Neural progenitor cell (in vitro differentiated cells): ENCODE measurements at places on chromosomes 1 and 21. TPM values are rescaled to one million over a fixed set of nuclear protein-coding genes. Genes with fewer than 3 reads are reported as not detected.

DNA sequence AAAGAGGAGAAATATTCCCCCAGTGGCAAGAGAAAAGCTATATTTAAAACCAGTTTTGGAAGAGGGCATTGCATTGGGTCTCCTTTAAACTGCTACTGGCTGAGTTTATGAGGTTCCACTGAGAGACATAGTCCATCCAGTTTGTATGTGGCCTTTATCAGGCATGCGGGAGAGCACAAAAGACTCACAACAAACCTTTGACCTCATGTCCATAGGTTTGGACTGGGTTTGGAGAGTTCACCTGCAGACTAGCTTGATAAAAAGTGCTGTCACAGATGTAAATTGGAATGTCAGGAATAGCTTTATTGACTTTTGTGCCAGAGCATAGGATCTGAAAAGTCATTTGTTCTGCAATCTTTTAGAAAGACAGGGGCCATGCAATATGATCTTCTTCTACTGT lies 131.0 kb upstream of the NRIP1 start:
- no peak overlapping the region for H3K27ac ChIP-seq
- H3K4me3 ChIP-seq, result no peak overlapping the region
- H3K36me3 ChIP-seq, result no peaks in the 10 kb centered on the region
- no peak for DNase-seq
- H3K4me1 ChIP-seq, result peaks cover 10% of the 10 kb centered on the region
- H3K27me3 ChIP-seq, result no peaks in the 10 kb centered on the region

DNA sequence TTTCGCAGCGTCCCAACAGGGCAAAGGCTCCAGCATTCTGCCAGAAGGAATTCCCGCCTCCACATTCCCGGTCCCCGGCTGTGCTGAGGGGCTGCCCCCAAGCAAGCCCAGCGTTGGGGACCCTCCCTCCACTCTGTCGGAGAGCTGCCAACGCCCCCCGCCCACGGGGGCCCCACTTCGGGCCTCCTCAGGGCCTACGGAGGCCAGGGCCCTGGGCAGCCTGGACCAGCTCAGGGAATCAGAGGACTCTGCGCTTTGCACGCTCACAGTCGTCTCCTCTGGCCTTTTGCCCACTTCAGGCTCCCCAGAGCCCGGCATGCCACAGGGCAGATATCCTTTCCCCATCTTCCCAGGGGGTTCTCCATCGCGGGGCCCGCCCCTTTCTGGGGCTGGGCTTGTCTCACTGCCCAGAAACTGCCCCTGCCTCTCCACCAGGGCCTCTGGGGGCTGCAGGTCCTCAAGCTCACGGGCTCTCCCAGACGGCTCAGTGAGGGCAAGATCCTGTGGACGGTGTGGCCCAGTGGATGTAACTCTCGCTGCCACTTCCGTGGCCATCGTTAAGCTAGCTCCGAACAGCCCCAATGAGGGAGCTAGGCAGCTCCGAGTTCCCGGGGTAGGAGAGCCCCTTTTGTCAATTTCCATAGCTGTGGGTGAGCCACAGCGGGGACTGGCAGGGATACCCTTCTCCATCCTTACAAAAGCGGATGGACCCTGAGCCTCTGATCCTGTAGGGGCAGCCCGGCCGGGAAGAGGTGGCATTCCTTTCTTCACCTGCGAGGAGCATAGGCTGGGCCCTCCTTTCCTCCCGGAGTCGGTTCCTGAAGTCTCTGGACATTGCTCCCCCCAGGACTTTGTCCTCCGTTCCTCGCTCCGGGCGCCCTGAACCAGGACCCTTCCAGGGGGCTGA lies 2.8 kb downstream of the ITPKB start:
- H3K27ac ChIP-seq, result no peak overlapping the region
- H3K36me3 ChIP-seq, result no peaks in the 10 kb centered on the region
- peaks cover 73% of the 10 kb centered on the region for H3K27me3 ChIP-seq
- DNase-seq, result peak; percentile 36
- peaks cover 14% of the 10 kb centered on the region for H3K4me1 ChIP-seq

- no peak overlapping the region for H3K4me3 ChIP-seq
- peaks cover 23% of the 10 kb centered on the region for H3K27me3 ChIP-seq
- no peak overlapping the region for H3K27ac ChIP-seq
- H3K4me1 ChIP-seq, result no peaks in the 10 kb centered on the region
- H3K36me3 ChIP-seq, result no peaks in the 10 kb centered on the region
Observed at GRCh38 chr21:36627242-36627641, 71.7 kb upstream of the SIM2 start.

DNA sequence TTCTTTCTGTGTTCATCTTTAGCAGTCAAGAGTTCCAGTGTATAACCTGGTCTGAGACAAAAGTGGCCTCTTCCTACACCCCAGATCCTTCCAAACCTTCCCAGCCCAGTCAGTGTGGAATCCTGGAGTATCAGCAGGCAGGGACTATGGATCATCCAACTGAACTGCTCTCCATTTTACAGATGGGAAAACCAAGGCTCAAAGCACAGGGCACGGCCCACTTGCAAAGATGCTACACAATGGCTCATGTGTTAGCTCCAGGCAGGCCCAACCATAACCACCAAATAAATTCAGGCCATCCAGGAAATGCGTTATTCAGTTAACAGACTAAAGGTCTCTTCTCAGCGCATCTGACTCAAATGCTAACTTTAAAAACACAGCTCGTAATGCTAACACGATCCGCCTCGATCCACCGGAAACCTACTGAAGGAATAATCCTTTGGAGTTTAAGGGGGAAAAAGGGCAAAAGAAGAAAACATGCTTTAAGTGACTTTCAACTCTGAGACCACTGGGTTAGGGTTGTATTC lies 7.1 kb downstream of the GLIS1 start:
- no peaks in the 10 kb centered on the region for H3K4me1 ChIP-seq
- H3K4me3 ChIP-seq, result no peak overlapping the region
- no peak overlapping the region for H3K27ac ChIP-seq
- DNase-seq, result no peak
- H3K27me3 ChIP-seq, result peaks cover 52% of the 10 kb centered on the region

DNA sequence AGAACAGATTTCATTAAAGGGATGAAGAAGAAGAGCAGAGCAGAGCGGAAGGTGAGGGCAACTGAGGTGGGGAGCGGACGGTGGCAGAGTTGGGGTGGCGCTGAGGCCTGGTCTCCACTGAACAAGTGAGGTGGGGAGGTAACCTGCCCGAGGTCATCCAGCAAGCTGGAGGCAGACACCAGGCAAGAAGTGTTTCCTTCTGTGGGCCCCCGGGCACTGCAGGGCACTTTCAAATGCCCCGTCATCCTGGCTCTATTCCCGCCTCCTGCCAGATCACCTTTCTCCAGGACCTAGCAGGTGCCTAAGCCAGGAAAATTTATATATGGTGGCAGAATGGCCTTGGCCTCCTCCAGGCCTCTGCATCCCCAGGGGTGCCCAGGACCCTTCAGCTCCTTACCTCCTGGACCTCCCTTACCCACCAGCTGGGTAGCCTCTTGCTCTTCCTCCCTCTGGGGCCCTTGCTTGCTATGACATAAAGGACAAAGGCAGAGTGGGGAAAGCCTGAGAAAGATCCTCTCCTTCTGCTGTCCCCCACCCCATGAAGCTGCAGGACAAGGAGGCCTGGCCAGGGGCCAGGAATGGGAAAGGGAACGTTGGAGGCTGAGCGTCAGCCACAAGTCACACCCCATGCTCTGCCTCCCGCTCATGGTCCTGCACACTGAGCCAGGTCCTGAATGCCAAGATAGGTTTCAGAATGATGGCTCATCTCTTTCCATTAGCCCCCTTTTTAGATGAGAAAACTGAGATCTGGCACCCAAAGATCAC lies 29.0 kb downstream of the VWA5B1 start:
- H3K4me1 ChIP-seq, result peaks cover 8% of the 10 kb centered on the region
- H3K36me3 ChIP-seq, result no peaks in the 10 kb centered on the region
- H3K4me3 ChIP-seq, result no peak overlapping the region
- no peak overlapping the region for H3K27ac ChIP-seq
- peaks cover 5% of the 10 kb centered on the region for H3K27me3 ChIP-seq

DNA sequence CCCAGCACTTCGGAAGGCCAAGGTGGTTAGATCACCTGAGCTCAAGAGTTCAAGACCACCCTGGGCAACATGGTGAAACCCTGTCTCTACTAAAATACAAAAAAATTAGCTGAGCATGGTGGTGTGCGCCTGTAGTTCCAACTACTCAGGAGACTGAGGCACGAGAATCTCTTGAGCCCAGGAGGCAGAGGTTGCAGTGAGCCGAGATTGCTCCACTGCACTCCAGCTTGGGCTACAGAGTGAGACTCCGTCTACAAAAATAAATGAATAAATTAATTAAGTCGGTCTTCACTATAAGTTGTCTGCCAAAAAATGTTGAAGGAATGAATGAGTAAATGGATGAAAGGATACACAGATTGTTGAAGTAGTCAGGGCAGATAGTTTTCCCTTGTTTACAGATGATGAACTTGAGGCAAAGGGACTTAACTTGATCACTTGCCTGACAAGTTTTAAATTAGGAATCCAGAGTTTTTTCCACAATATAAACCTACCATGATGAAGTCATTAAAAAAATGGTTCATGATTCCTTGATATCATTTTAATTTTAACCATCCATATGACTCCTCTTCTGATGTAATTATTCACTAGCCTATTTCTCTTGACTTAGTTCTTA lies 130.8 kb downstream of the TLR5 start:
- no peaks in the 10 kb centered on the region for H3K27me3 ChIP-seq
- H3K4me3 ChIP-seq, result no peak overlapping the region
- no peak overlapping the region for H3K27ac ChIP-seq
- DNase-seq, result no peak
- H3K4me1 ChIP-seq, result peaks cover 54% of the 10 kb centered on the region
- no peaks in the 10 kb centered on the region for H3K36me3 ChIP-seq

- H3K27ac ChIP-seq, result no peak overlapping the region
- no peaks in the 10 kb centered on the region for H3K27me3 ChIP-seq
- no peak for DNase-seq
Observed at GRCh38 chr1:43495204-43495603, 35.5 kb upstream of the PTPRF start.

GRCh38 chr1:62269851-62270495 lies 49.3 kb downstream of the KANK4 start:
- peak; percentile 39 for DNase-seq
- H3K4me3 ChIP-seq, result no peak overlapping the region
- H3K36me3 ChIP-seq, result no peaks in the 10 kb centered on the region
- peaks cover 18% of the 10 kb centered on the region for H3K4me1 ChIP-seq
- H3K27ac ChIP-seq, result no peak overlapping the region
- H3K27me3 ChIP-seq, result no peaks in the 10 kb centered on the region

GRCh38 chr1:2214541-2215241 lies 13.4 kb upstream of the SKI start:
- H3K36me3 ChIP-seq, result no peaks in the 10 kb centered on the region
- H3K4me1 ChIP-seq, result peaks cover 22% of the 10 kb centered on the region
- no peak overlapping the region for H3K27ac ChIP-seq
- no peaks in the 10 kb centered on the region for H3K27me3 ChIP-seq
- H3K4me3 ChIP-seq, result no peak overlapping the region
- no peak for DNase-seq

DNA sequence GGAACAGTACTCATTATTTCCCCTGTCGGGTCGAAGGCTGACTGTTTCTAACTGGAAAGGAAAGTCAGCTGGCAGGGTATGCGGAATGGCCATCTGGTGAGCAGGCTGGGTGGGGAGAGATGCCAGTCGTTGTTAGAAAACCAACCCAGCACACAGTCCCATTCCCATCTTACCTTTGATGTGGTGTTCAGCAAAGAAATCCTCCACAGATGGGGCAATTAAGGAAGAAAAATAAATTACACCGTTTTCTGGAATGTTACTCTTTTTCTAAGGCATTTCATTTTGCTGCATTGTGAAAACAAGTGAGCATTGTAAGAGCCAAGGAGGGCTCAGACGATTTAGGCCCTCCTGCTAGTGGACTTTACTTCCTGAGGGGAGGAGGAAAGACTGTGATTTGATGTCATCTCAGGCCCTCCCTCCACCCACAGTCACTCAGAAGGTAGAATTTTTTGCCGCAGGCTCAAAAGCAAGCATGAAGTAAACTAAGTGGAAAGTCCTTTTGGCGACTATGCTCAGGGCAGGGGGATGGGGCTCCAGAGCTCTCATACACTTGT lies at the start of gene SLC16A4:
TSS of gene SLC16A4 (minus strand) at position 335 of the 554 bp plus-strand sequence. CDS start 1,703 bp downstream, outside the sequence.
- no peaks in the 10 kb centered on the region for H3K27me3 ChIP-seq
- H3K4me3 ChIP-seq, result no peak within 1 kb of the TSS
- H3K36me3 ChIP-seq, result no peaks in the 10 kb centered on the region
- no peak within 1 kb of the TSS for H3K27ac ChIP-seq
- DNase-seq, result peak; percentile 25

DNA sequence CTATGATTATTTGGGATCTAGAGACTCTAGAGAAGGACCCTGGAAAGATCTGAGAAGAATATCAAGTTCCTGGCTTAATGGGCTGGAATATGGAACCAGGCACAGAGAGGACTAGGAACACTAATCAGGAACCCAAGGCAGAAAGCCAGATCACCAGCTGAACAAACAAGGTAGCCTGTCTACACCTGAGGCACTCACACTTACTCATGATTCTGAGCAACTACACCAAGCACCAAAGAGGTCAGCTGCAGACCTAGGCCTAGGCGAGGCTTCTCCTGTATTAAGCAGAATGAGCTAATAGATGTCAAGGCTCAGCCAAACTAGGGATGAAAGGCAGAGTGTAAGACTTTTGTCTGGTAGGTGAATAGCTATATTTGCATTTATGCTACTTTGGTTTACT lies 368.1 kb downstream of the LTN1 start:
- no peaks in the 10 kb centered on the region for H3K27me3 ChIP-seq
- DNase-seq, result no peak
- H3K36me3 ChIP-seq, result no peaks in the 10 kb centered on the region
- H3K4me3 ChIP-seq, result no peak overlapping the region

DNA sequence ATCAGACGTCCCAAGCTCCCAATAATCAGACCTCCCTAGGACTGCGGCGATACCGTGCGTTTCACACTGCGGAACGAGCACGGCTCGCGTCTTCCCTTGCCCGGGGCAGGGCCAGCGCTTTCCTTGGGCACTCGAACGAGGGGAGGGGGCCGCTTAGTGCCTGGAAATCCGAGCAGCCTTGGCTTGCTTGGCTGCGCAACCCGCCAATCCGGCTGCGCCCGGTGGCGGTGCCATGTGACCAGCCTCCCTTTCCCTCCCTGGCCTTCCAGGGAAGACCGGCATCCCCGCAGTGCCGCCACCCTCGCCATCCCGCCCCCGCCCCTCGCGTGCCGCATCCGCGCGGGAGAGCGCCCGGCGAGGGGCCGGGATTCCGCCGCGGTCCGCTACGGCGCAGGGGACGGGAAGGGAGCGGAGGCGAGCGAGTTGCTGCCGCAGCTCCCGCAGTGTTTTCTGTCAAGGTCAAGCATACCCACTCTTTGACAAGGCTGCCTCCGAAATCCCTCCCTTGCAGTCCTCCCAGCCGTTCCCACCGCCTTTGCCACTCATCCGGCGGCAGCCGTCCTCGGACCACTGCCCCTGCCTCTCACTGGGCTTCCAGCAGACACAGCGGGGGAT lies 8.3 kb upstream of the RNF19B start:
- H3K4me1 ChIP-seq, result no peaks in the 10 kb centered on the region
- no peak overlapping the region for H3K27ac ChIP-seq
- H3K36me3 ChIP-seq, result no peaks in the 10 kb centered on the region
- H3K4me3 ChIP-seq, result peak overlapping the region; percentile 47
- DNase-seq, result peak; percentile 91
- peaks cover 54% of the 10 kb centered on the region for H3K27me3 ChIP-seq

GRCh38 chr1:89085781-89086180 lies 20.8 kb upstream of the GBP1 start:
- DNase-seq, result no peak
- no peak overlapping the region for H3K27ac ChIP-seq
- no peaks in the 10 kb centered on the region for H3K4me1 ChIP-seq
- no peaks in the 10 kb centered on the region for H3K27me3 ChIP-seq
- no peak overlapping the region for H3K4me3 ChIP-seq
- H3K36me3 ChIP-seq, result no peaks in the 10 kb centered on the region

- no peaks in the 10 kb centered on the region for H3K36me3 ChIP-seq
- no peak for DNase-seq
- no peak overlapping the region for H3K27ac ChIP-seq
Observed at GRCh38 chr1:222068937-222069336, 327.0 kb upstream of the DUSP10 start.

The PLA2G2D gene
- not detected in 2 replicates for total RNA-seq

The CCDC190 gene
- not detected in 2 replicates for total RNA-seq

The FABP3 gene
- 0.93 and 2.2 TPM in 2 replicates for total RNA-seq

The GPR157 gene
- 1.6 and 2.1 TPM in 2 replicates for total RNA-seq

The S100A1 gene
- 0.74 TPM in 1 of 2 replicates, not detected in the other for total RNA-seq

The FRRS1 gene
- 4.3 and 5.1 TPM in 2 replicates for total RNA-seq

The FAM72C gene
- 8.1 and 14.8 TPM in 2 replicates for total RNA-seq
